ENCODE measurements at places on chromosomes 12 and 14.

DNA sequence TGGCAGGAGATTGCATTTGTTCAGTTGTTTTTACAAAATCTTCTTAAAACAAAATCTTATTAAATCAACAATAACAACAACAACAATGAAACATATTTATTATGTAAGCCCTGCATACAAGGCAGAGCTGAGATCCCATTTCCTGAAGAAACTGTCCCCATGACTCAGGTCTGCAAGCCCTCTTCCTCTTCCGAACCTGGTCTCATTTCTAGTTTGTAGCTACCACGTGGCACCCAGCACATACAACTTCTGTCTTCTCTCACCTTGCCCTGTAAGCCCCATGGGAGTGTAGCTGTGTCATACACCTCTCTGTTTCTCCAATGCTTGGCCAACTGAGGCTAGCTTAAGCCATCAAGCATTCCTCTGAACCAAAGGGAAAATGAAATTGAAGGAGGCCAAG, 106.4 kb downstream of the SLC8A3 start:
- DNase-seq, result no peak

DNA sequence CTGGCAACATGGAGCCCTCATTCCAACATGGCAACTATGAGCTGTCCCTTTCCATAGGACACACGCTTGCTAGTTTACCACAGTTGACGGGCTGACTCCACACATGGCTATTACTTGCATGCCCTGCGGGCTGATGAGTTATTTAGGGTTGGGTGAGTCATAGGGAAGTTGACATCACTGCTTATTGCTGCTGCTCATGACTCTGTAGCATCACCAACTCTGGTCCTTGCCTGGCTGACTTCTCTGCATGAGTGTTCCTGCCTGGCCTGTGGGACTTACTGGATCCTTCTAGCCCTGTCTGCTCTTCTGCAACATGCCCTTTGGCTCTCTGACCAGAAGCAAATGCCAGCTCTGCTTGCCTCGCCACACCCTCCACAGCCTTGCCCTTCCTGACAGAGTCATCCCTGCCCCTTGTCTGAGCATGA, 199.5 kb downstream of the ANO6 start:
- DNase-seq, result no peak

GRCh38 chr12:120242275-120242799, 23.2 kb downstream of the PXN start:
- DNase-seq, result no peak

DNA sequence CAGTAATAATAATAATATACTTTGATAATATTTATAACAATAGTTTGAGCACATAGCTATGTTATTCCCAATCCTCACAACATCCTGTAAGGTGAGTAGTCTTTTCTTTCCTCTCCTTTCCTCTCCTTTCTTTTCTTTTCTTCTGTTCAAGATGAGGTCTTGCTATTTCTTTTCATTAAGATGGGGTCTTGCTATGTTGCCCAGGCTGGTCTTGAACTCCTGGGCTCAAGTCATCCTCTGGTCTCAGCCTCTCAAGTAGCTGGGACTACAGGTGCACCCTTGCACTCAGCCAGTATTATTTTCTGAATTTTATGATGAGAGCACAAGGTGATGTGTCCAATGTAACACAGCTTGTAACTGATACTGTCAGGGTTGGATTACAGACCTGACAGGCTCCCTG, 134.6 kb downstream of the OTOGL start:
- no peak for DNase-seq

DNA sequence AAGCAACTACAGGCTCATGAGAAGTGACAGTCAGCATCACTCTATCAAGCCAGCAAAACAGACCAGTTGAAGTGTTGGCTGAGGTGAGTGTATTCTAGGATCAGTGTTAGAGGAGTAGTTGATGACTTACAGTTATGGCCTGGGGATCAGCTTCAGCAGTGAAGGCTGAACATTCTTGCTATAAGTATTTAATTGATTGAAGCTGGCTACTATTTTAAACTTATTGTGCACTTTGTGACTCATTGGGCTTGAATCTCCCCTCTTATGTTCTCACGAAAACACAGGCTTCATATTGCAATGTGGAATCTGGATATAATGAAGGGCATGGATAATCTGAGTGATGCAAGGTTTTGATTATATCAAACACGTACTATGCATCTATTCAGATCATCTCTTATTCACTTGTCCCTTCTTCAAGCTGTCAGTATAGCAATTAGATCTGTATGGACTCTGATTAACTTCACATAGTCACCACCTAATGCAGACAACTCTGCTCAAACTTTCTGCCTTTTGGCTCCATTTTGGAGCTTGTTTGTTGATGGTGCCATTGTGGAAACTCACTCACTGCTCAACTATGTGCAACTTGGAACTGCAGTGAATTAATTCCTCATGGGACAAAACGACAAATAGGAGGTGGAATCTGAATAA, 309.2 kb downstream of the SLC16A7 start:
- DNase-seq, result no peak

- no peak for DNase-seq
Observed at GRCh38 chr12:52353766-52354165, 13.5 kb downstream of the KRT85 start.

DNA sequence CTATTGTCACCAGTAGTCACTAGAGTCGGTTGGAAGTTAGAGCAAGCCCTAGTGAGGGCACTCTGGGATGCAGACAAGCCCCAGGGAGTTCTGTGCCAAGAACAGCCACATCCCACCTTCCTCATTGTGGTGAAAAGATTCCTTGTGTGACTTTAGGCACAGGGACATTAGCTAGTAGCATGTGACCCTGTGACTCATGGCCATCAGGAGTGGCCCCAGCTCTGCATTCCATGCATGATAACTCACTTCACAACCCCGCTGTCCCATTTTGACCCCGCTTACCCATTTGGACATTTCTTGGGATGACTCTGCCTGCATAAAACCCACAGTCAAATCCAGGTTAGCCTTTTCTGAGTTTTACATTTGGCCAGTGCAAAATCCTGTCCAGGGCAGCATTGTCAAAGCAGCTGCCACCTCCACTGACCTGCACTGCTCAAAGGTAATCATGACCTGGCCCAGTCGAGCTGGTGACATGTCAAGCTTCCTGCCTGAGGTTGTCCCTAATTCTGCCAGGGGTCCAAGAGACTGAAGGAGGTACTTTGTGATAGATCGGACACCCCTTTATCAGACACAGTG, 430.5 kb downstream of the DPF3 start:
- DNase-seq, result no peak

- DNase-seq, result no peak
Observed at GRCh38 chr12:45298721-45299692, 83.1 kb downstream of the ANO6 start.

GRCh38 chr14:71466946-71467345, 465.3 kb upstream of the RGS6 start:
- DNase-seq, result no peak

GRCh38 chr14:104082807-104083206, 2.7 kb upstream of the ASPG start:
- no peak for DNase-seq

- no peak for DNase-seq
Observed at GRCh38 chr12:42135259-42135814, 9.3 kb downstream of the GXYLT1 start.

DNA sequence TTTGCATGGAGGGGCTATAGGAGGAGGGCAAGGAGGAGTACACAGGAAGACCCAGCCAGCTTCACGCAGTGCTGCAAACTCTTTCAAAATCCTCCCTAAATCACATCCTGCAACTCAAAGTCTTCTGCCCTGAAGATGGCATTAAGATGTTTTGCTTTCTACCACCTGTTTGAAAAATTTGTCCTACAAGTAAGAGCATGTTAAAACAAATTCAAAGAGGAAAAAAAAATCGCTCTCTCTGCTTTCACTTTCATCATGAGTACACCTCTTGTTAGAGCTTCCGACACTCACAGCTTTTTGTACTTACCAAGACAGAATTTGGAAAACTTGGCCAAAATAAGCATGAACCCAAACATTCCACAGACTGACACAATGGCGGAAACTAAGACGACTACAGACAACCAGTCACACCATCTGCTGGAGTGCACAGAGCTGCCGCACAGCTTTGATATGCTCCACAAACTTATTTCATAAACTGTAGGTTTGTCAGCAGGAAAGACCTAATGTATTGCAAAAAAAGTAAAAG, 21.3 kb downstream of the GCH1 start:
- no peak for DNase-seq

- no peak for DNase-seq
Observed at GRCh38 chr12:50914872-50915484, 37.4 kb upstream of the HIGD1C start.

DNA sequence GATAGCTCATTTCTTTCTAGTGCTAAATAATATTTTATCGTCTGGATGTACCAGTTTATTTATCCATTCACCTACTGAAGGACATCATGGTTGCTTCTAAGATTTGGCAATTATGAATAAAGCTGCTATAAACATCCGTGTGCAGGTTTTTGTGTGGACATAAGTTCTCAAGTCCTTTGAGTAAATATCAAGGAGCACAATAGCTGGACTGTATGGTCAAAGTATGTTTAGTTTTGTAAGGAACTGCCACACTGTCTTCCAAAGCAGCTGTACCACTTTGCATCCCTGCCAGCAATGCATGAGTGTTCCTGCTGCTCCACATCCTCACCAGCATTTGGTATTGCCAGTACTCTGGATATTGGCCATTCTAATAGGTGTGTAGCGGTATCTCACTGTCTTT, 447.4 kb downstream of the MED13L start:
- DNase-seq, result no peak

- no peak for DNase-seq
Observed at GRCh38 chr14:51262868-51263267, 22.8 kb downstream of the TMX1 start.

GRCh38 chr14:79730953-79731352, 480.4 kb downstream of the DIO2 start:
- DNase-seq, result no peak

DNA sequence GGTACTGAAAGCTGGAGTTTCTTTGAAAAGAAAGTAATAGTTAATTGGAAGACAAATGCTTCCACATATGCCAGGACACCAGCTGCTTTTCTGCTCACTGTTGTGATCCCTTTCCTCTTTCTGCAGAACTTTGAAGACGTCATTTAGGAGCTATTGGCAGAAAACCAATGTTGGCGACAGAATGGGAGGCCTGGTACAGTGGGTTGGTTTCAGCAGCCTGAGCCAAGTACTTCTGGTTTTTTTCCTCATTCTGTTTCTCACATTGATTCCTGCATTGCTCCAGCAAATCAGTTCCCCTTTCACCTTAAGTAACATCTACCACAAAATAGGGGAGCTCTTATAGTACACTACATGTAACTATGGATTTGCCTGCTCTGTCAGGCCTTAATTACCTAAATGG, 96.9 kb downstream of the FIGNL2 start:
- no peak for DNase-seq

DNA sequence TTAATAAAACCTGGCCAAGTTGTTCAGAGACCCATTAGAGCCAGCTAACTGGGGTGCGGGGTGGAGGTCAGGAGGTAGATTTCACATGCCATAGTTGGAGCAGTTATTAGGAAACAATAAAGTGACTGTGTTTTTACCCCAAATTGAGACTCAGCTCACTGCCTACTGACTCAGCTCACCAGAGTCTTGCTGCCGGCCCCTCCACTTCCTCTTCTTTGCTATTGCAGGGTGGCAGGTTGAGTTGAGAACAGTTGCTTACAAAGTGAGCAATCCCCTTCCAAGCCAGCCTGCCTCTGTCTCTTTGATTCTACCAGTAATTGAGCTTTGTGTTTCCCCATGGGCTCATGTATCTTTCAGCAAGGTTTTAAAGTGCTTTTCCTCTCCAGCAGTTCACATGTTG, 12.9 kb downstream of the ST8SIA1 start:
- no peak for DNase-seq

DNA sequence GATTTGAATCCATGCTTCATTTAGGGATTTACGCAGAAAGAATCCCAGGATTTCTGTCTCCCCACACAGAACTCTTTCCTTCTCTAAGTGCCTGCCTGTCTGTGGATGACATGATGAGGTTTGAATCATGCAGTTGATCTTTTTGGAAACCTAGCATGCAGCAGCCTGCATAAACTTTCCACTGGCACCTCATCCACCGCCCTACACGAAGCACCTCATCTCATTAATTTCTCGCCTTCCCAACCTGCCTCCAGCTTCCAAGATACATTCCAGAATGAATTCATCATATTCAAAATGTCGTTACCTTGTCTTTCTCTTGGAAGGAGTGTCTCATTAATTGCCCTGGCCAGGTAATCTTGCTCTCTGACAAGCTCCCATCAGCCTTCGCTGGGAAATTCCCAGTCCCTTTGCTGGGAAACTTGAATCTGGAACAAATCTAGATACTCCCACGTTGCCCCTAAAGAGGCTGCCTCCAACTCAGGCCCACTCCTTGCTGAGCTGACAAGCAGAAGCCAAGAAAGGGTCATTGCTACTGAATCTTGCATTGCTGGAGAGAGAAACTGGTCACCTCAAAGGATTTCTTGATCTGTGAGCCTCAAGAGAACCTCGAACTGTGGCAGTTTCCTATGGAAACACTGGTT, 48.2 kb downstream of the SERPINA3 start:
- DNase-seq, result no peak

DNA sequence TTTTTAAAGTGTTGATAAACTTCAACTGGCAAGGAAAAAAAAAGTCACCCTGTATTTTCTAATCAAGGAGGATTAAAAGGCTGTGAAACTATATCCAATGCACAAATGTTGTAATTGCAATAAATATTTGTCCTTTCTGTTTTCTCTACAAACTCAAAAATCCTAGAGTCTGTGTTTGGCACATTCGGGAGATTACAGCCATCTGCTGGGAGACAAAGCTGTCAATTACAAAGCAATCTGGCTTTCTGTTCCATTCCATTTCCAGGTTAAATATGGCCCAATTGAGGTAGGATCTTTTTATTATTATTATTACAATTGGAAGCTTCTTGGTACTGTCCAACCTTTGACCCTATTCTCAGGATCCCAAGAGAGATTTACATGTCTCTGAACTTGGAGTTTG, 295.9 kb downstream of the DIO2 start:
- no peak for DNase-seq

- no peak for DNase-seq
Observed at GRCh38 chr12:48176417-48176751, 7.1 kb upstream of the CCDC184 start.

DNA sequence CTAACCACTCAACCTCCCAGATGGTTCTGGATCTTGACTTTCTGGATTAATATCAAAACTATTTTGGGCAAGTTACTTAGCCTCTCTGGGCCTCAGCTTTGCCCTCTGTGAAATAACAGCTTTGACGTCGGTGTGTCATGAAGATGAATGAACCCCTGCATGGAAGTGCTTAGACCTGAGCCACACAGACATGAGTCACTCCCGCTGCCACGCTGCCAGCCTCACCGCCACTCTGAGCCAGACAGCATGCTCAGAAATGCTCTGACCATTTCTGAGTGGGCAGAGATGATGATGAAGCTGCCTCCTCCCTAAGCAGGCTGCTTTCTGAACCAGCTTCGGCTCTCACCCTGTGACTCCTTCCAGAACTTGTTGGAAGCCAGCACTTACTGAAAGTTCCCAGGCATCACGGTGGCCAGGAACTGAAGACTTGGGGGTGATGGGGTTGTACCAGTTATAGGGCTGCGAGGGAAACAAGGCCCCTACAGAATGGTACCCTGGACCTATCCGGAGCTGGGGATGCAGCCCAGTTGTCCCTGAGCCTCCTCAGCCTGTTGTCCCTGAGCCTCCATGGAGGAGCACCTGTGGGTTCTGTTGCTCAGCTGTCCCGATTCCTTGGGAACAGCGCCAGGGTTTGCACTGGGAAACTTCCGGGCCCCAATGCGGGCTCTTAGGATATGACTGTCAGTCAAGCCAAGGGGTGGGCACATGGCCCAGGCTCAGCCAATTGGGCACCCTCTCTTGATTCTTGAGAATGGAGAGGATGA, 2.0 kb upstream of the CCDC197 start:
- DNase-seq, result no peak

GRCh38 chr12:61915420-61915819, 344.8 kb upstream of the USP15 start:
- DNase-seq, result no peak
